ENCODE measurements at places on chromosomes 11 and 22. TPM values are rescaled to one million over a fixed set of nuclear protein-coding genes. Genes with fewer than 3 reads are reported as not detected.
A peak's percentile ranks its signal among the peaks of the same experiment; 100 is the strongest.

- DNase-seq, result no peak
Measured at GRCh38 chr11:114082415-114082748, 22.9 kb downstream of the ZBTB16 start.

DNA sequence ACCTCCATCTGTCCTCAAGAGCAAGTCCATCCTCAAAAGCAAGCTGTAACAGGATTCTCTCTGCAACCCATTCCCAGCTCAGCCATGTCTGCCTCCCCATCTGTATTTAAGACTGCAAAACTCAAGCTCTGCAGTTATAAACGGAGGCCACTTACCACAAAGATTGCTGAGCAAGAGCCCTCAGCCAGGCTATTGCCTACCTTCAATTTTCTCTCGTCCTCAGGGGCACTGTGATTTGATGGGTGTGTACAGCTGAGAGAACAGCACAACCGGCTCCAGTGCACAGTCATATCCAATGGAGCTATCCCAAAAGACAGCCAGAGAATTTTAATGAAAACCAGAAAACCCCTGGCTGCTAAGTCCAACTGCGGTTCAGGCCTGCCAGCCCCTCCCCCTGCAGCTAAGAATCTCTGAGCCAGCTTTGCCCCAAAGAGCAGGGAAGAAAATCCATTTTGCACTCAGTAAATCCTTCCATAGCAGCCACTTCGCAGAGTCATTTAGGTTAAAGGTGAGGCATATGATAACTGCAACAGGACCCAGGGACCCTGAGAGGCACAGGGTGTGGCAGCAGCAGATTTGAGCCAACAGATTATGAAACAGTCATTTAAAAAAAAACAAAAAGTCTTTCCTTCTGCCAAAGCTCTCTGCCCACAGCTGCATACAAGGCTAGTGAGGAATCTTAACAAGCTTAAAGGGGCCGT is 37.6 kb downstream of the RAB30 start:
- DNase-seq, result no peak

DNA sequence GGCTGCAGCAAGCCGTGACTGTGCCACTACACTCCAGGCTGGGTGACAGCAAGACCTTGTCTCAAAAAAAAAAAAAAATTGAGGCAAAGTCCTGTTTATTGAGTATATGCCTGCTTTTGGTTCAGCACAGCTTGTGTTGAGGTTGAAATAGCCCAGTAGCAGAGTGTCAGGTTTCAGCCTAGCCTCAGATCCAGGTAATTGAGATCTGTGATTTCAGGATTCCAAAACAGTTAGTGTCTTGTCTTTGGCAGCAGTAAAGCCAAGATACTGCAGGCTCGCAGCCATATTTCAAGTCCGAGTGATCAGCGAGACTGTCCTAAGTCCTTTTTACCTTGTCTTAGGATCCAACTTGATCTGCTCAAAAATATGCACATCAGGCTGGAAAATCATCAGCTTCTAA is 27.0 kb downstream of the CUL5 start:
- DNase-seq, result no peak

- DNase-seq, result peak; percentile 91
Measured at GRCh38 chr11:47389577-47390421, 11.5 kb upstream of the SPI1 start.

DNA sequence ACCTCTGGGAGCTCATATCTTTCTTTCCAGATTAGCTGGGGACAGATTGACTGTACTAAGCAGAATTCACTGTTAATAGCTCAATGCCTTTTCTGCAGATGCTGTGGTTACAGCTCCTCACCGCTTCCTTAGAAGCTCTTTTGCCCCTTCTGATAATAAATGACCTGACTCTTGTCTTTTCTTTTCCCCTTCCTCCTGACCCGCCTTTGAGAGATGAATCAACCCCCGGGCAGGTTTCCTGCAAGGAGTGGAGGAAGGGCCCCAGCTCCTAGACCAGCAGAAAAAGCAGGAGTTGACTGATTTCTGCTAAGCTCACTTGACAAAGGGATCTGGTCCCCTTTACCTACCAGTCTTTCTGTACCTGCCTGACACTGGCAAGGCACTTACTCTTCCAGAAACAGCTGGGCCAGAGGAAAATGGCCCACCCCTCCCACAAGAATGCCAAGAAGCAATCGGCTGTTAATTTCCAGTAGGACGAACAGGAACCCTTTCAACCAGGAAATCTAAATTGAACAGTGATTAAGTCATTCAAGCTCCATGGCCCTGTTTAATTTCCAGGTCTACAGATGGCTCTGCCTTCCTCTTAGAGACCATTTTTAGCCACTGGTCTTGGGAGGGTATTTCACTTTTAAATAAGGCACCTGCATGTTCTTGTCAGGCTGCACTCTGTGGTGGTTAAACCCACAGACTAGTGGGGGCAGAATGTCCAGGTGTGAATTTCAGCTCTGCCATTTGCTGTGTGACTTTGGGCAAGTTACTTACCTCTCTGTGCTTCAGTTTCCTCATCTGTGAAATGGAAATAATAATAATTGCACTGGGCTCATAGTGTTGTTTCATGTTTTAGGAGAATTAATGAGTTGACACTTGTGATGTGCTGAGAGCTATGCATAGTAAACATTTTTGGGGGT is 67.5 kb downstream of the PRR5L start:
- no peak for DNase-seq

GRCh38 chr11:122746611-122747244 is 91.2 kb downstream of the UBASH3B start:
- DNase-seq, result no peak

GRCh38 chr22:46902436-46902835 is 140.0 kb downstream of the TBC1D22A start:
- no peak for DNase-seq

FGF3 gene
- not detected for total RNA-seq

OR10D3 gene
- total RNA-seq, result not detected

GRAP2 gene
- 33.2 TPM for total RNA-seq
